GM23338 (cell line): ENCODE measurements at places on chromosomes 5 and 9.
A peak's percentile ranks its signal among the peaks of the same experiment; 100 is the strongest.

DNA sequence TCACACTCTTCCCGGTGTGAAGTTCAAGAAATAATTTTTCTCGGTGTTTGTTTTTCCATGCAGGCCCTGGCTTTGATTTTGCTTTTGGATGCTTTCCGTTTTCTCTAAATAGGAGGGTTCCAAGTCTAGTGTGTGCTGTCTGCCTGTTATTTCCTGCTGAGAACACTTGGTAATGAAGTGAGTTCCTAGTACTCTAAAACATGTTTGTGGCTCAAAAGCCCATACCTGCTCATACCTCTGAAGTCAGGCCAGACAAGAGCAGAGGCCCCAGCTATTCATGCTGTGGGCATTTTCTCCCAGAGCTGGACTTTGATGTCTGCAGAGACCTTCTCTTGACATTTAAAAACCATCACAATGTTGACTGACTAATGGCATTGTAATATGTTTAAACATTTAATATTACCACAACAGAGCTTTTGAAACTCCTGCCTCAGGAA, 211.2 kb downstream of the GOLPH3 start:
- DNase-seq = no peak

GRCh38 chr5:121763665-121764064, 88.0 kb upstream of the FTMT start:
- DNase-seq = no peak

GRCh38 chr5:134086225-134086942, 28.1 kb upstream of the TCF7 start:
- DNase-seq = no peak

GRCh38 chr9:97504381-97505216, 3.1 kb downstream of the TMOD1 start:
- DNase-seq = no peak

DNA sequence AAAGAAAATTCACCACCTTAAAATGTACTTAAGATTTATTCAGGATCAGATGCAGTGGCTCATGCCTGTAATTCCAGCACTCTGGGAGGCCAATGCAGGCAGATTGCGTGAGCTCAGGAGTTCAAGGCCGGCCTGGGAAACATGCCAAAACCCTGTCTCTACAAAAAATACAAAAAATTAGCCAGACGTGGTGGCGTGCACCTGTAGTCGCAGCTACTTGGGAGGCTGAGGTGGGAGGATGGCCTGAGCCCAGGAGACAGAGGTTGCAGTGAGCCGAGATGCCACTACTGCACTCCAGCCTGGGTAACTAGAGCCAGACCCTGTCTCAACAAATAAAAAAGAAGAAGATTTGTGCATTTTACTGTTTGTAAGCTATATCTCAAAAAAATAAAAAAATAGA, 34.7 kb upstream of the GFPT2 start:
- DNase-seq = no peak

DNA sequence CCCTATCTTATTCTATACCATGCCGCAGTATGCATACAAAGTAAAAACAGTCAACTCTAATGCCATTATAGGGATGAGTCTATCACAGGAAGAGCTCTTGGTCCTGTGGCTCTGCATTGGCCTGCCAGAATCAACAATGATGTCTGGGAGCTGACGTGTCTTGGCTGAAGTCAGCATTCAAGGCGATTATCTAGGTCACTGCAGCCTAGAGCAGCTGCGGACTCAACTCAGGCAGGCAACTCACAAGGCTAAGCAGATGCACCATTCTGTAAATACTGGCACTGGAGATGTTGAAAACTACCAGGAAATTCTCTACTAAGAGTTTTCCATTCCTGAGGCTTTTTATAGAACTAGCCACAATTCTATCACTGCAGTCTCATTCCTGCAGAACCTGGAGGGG, 13.3 kb downstream of the SPATA9 start:
- no peak for DNase-seq

GRCh38 chr5:95871146-95871806, 48.8 kb upstream of the GLRX start:
- no peak for DNase-seq

DNA sequence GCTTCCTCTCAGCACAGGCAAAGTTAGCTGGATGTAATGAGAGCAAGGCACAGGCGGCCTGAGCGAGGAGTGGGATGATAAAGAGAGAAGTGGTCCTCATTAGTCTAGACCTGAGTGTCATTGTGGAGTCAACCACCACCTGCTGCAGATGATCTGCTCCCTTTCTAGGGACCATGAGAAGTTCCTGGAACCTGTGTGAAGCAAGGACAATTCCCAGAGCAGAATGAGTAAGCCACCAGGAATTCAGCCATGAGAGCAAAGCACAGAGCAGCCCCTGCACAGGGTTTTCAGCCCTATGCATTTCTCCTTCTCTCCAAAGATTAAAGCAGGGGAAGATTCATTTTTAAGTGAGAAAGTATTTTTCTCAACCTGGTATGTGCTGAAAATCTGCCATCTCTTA, 146.8 kb upstream of the SPEF2 start:
- DNase-seq = no peak

DNA sequence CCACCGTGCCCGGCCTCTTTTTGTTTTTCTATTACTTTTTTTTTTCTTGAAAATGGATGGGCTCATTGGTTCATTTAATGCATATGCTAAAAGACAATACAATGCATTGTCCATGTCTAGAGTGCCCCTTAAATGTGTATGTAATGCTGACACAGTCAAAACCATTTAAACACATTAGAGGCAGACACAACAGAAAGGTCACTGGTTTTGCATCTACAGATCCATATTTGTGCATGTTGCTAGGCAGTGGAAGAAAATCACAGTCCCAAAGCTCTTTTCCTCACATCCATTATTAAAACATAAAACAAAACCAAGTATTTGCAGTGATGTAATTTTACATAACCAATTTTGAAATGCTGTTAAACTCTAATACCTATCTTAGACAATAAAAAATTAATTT, 389.0 kb downstream of the TAF11L14 start:
- no peak for DNase-seq

GRCh38 chr9:89340332-89340731, 22.0 kb downstream of the SECISBP2 start:
- no peak for DNase-seq

DNA sequence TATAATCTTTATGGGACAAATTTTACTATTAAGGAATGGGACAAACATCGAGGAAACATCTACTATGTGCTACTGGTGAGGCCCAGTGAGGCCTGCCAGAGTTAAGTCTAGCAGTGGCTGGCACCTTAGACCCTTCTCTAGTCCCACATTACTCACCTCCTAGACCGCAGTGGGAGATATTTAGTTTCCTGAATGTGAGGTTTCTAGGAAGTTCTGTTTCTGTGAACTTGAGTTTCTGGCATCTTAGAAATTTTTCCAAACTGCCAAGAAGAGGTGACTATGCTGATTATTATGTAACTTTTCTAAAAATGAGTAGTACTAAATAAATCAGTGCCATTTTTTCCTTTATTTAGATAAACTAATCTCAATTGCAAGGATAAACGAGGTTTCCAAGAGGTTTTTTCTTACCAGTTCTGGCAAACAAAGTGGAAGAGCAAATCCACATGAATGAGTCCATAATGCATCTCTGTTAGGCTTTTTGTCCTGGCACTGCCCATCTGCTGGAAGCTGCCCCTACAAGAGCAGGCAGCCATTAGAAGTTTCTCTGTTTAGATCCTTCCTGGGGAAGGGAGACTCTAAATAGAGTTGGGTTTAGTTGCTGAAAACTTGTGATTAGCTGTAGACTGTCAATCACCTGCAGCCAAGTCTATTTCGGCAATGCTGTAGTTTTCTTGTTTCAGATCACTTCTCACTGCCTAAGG, 348.7 kb downstream of the MAN2A1 start:
- DNase-seq = no peak

DNA sequence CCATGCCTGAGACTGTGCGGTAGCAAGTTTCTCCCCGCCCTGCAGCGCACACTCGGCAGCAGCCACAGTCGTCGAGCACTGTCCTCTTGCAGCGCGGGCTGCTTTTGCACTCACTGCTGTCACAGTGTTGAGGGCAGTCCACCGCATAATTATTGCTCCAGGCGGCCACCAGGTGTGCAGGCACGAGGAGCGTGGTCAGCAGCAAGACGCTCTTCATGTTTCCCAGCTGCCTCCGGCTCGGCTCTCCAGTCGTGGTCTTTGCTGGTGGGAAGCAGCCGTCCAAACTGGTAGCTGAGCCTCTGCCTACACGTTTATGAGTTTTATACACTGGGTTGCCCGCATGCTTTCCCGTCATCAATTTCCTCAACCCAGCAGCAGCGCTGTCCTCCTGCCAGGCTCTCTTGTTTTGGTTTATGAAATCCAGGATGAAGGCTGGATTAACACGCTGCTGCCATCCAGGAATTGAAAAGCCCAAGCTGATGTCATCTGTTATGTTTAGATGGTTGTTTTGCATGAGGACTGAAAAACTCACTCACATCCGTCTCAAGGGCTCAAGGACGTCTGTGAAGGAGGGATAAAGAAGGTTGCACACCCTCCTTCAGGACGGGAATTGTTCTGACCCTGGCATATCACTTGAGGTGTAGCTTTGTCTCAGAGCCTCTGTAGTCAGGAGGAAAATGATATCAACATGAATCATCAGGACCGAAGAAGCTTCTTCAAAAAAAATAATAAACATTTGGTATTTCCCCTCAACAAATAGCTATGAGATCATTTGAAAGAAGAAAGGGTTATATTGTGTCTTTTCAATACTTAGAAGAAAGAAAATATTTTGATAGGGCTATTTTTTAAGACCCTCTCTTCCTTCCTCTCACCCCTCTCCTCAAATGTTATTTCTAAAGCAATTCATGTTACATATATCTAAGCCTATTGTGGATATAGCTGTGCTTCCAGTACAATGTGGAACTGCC, at the start of gene ESM1:
ESM1 (minus strand) TSS at position 293 of the 968 bp plus-strand sequence; CDS start at position 217, 76 bp downstream.
- DNase-seq = peak; percentile 3

- DNase-seq = no peak
These were observed 687.1 kb downstream of the TLE1 start for GRCh38 chr9:81002242-81002641.

- DNase-seq = peak; percentile 41
These were observed 8.3 kb upstream of the PTBP3 start for GRCh38 chr9:112341730-112342129.

GRCh38 chr5:103327893-103328292, 69.3 kb downstream of the MACIR start:
- DNase-seq = no peak

DNA sequence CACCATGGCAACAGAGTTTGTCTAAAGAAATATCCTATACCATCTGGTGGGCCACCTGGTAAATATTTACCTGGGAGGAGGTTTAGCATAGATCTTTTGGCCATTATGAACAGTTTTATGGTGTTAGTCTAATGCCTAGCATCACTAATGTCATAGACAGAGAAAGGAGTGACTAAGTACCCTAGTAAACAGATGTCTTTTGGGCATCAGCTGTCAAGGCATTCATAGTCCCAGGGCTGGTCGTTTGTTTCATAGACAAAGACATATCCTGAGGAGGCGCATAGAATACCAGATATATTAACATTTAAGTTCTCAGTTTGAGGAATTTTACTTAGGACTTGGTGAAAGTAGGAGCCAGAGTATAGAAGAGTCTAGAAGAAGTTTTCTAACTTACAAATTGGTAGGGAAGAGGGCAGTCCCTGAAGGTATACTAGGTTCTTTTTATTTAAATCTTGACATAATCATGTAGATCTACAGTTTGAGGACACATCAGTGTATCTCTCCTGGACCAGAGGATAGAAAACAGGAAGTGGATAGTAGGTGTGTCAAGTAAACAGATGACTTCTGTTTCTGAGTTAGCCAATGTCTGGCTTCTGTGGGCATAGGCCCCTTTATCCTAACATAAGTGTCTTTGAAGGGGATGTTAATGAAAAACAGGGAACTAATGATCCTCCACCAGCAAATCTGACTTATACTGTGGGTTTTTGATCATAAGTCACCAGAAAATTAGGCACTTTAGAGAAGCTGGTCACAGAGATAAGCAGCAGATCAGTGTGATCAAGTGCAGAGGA, 105.0 kb upstream of the PRSS3 start:
- DNase-seq = no peak

DNA sequence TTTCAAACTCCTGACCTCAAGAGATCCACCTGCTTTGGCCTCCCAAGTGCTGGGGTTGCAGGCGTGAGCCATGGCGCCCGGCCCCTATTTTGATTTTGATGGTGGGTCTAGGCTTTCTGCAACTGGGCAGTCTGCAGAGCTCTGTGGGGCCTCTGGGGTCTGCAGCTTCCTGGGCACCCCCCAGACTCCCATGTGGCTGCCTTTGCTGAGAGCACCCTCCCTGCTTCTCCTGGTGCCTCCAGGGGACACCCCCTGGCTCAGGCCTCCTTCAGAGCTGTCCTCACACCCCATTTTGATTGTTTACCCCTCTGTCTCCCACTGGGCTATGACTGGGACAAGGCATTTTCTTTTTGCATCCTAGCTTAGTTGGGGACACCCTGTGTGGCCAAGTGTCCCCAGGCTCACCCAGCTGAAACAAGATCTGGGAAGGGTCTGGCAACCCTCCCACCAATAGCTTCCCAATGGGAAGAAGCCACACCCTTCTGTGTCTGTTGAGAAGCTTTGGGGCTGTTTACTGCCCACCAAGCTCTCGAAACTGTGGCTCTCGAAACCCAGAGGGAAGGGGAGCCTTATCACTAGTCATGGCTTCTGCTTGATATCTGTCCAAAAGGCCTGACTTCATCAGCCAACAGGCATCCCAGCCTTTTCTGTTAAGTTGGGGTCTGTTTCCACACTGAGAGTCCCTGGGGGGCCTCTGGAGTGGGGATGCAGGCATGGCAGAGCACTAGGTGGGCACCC, 204.4 kb upstream of the IER5L start:
- no peak for DNase-seq

DNA sequence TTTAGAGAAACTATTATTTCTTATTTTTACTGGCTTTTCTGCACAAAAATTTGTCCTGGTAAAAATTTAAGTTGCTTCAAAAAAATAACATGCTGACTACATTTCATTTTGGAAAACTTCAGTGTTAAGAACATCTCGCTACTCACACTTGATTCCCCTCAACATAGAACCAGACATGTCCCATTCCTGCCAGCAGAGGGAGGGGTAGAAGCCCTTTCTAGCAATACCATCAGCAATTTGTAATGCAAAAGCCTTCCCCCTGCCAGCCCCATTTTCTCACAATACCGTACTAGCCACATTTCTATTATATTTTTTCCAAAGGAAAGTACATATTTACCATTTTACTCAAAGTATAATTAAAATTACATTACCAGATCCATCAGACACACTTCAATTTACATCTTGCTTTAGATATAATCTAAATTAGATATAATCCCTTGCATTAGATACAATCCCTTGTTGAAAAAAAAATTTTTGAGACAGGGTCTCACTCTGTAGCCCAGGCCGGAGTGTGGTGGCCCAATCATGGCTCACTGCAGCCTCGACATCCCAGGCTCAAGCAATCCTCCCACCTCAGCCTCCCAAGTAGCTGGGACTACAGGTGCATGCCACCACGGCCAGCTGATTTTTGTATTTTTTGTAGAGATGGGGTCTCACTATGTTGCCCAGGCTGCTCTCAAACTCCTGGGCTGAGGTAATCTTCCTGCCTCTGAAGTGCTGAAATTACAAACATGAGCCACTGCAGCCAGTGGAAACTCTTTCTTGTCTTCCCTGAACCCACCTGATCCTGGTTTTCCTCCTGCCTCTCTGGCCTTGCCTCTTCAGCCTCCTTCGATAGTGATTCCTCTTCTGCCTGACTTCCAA, 39.6 kb upstream of the IDNK start:
- DNase-seq = peak; percentile 91

GRCh38 chr9:9079473-9079872, 1279.9 kb upstream of the DMAC1 start:
- no peak for DNase-seq
